ENCODE measurements at places on chromosomes 16 and 17.
A peak's percentile ranks its signal among the peaks of the same experiment; 100 is the strongest.

- no peak for DNase-seq
These were observed 2.2 kb downstream of the JUP start for GRCh38 chr17:41784207-41784744.

GRCh38 chr16:66942981-66943380 lies 7.7 kb downstream of the CES2 start:
- no peak for DNase-seq

DNA sequence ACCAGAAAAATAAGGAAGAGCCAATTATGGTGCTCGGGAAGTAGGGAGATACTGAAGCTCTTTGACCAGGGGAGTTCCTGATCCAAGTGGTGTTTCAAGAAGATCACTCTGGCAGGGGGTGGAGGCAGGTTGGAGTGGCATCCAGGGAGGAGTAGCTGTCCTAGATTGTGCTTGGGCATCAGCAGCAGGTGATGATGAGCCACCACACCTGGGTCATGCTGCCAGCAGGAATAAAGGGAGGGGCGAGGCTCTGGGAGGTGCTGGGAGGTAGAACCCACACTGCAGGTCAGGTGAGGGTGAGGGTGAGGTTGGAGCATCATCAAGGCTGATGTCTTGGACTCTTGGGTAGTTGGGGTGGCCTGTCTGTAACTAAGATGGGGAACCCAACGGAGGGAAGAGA lies 35.4 kb upstream of the ADGRG1 start:
- no peak for DNase-seq

DNA sequence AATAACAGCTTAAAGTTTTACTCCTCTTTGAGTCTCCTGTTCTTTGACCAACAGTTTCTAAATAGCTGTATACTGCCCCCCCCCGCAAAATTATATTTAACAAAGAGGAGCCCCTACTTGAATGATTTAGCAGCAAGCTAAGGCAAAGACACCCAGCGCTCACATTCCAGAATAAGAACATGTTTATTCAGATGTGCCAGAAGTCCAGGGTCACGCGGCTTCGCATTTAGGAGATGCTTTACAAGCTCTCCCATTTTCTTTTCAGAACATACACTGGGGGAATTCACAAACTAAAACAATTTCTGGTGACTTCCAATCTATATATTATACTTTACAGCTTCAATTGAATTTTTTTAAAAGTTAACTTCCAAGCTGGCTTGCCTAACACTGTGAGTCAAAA lies 5.3 kb downstream of the PLD6 start:
- DNase-seq, result no peak

DNA sequence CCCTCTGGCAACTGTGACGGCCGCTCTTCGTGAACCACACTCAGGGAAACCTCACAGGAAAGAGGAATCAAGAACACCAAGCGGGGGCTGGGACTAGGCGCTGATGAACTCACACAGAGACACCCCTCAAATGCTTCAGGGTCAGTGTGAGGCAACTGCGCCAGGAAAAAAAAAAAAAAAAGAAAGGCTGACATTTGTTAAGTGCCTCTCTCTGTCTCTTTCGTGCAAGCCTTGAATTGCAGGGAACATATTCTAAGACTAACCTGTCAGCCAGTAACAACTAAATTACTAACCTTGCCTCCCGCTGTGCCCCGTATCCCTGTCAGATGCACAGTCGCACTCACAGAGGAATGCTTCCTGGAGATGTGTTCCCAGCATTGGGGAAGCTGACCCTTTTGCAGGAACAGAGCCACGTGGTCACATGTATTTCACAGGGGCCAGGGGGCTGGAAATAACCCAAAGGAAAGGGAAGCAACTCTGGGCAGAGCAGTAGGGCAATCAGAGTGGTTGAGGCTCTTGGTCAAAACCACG lies 247.8 kb downstream of the XYLT1 start:
- DNase-seq, result no peak

DNA sequence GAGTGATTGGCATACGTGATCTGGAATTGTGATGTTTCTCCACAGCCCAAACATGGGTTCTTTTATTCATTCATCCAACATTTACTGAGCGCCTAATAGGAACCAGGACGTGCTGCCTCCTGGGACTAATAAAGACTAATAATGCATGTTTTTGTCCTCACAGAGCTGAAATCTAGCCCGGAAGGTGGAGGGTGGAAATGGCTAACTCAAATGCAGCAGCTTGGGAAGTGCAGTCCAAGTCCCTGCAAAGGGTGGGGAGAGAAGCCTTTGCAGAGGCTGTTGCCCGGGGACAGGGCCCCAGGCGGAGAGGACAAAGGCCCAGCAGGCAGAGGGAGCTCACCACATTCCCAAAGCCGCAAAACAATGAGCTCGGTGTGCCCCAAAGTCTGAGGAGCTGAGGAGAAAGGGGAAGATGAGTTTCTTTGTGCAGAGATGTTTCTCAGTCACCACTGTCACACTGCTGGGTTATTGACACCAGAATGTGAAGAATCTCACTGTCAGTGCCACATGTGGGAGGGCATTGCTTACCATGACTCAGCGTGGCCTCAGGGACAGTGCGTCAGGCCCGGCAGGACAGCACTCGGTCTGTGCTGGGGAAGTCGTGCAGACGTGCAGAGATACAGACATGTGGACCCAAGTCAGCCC lies 118.2 kb upstream of the CHMP6 start:
- no peak for DNase-seq

DNA sequence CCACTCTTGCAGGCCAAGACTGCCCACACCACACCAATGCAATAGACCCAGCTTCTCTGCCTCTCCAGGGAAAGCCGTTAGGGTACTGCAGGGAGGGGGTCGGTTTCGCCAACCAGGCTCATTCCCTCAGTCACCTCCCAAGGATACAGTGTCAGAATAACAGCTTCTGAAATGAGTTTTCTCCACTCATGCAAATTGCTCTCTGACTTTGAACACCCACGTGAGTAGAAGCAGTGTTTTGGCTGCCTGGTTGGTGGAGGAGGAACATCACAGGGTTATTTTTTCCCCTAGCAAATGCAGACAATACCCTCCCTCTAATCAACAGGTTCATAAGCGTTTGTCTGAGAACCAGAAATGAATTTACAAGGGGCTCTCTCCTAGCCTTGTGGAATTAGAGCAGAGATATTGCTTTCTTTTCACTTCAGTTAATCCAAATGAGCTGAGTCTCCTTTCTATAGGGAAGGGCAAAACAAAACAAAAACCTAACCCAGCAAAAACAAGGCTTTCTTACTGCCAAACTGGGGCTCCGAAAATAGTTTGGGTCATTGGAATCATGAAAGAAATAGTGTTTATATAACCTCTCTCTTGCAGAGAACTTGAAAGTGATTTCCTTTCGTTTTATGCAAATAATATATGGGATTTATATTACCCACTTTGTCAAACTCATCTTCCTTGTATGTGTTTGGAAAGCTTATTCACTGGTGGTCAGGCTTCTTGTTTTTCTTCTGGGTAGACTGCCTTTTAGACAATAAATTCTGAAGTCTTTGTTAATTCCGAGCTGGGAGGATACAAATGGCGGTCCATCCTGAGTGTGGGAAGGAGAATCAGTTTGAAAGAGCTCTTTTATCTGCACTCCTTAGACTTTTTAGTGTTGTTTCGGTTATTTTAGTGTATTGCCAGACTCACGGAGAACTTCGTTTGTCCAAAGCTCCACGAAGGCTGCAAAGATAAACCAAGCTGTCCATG lies 229.9 kb downstream of the MSI2 start:
- no peak for DNase-seq

- DNase-seq, result no peak
These were observed 44.8 kb downstream of the PRMT7 start for GRCh38 chr16:68355447-68356248.

DNA sequence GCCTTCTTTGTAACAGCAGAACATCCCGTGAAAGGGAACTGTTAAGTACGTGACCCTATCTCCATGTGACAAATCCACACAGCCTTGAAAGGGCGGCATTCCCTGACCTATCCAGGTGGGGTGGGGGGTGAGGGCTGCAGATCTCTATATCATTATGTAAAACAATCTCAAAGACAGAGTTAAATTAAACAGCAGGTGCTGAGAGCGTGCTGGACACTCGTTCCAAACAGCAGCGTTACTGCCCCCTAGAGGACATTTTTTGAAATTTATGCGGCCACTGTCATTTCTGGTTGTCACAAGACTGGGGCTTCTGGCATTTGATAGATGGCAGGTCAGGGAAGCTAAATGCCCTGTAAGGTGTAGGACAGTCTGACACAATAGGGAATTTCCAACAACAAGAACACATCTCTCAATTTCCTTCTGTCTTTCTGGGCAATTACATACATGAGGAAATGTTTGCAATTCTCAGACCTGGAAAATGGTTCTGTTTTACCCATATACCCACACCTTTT lies 6.7 kb upstream of the SLC25A39 start:
- no peak for DNase-seq

- peak; percentile 85 for DNase-seq
These were observed 10.6 kb upstream of the TERF2 start for GRCh38 chr16:69396187-69397061.

DNA sequence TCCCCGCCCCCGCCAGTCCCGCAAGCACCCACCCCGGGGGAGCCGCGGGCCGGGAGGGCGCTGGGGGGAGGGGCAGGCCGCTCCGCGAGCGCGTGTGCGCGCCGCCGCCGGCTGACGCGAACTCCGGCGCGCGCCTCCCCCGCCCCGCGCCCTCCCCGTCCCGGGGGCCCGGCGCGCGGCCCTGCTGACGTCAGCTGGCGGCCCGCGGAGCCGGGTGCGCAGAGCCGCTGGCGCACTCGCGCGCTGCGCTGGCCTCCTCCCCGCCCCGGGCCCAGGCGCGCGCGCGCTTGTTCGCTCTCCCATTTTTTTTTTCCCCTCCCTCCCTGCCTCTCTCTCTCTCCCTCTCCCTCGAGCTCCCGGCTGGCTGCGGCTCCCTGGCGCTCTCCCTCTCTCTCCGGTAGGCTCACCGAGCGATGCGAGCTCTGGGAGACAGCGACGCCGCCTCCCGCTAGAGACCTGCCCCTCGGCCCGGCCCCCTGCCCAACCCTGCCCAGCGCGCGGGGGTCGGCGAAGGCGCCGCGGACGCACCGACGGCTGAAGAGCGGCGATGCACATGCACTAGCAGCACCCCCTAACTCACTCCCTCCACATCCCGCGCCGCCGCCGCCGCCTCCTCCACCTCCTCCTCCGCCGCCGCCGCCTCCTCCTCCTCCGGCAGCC lies at the start of gene GNAO1:
GNAO1 (plus strand) TSS at position 334 of the 660 bp plus-strand sequence. CDS start 747 bp downstream, outside the sequence.
- no peak for DNase-seq

- DNase-seq, result no peak
These were observed 66.0 kb upstream of the ZNF423 start for GRCh38 chr16:49921791-49922456.

GRCh38 chr17:48074322-48075081 lies 26.3 kb downstream of the NFE2L1 start:
- peak; percentile 63 for DNase-seq

GRCh38 chr16:87487361-87487924 lies 5.4 kb downstream of the ZCCHC14 start:
- no peak for DNase-seq

GRCh38 chr17:17757956-17758845 lies 76.9 kb downstream of the RAI1 start:
- no peak for DNase-seq

- no peak for DNase-seq
These were observed 127.9 kb downstream of the AXIN2 start for GRCh38 chr17:65433592-65433991.

DNA sequence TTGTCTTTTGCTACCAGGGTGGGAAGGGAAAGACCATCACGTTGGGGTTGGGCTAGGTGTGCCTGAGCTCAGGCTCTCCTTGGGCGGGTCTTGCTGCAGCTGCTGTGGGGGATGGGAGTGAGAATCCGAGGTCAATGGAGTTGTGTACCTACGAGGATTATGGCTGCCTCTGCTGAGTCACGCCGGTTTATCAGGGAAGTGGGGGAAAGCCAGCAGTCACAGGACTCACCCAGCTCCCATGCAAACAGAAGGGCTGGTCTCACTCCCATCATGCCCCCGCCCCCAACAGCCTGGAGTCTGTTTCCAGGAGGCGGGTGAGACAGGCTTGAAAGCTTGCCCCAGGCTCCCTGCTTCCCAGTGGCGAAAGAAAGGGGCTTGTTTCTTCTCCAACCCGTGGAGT lies 1259.0 kb upstream of the GOT2 start:
- no peak for DNase-seq

DNA sequence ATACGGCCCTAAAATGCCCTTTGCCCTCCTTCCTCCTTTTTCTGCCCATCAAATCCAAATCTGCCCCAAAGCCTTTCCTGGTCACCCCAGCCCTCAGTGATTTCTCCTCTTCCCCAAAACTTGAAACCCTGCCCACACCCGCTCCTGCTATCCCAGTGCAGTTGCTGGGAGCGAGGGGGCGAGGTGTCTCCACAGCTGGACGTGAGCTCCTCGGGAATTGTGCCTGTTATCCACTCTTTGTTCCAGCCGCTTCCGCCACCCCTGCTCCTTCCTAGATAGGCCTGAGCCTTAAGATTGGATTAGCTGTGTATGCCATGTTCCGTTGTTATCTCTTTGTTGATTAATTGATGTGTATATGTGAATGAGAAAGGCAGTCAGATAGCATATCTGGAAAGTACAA lies 2.6 kb upstream of the KRT35 start:
- no peak for DNase-seq

DNA sequence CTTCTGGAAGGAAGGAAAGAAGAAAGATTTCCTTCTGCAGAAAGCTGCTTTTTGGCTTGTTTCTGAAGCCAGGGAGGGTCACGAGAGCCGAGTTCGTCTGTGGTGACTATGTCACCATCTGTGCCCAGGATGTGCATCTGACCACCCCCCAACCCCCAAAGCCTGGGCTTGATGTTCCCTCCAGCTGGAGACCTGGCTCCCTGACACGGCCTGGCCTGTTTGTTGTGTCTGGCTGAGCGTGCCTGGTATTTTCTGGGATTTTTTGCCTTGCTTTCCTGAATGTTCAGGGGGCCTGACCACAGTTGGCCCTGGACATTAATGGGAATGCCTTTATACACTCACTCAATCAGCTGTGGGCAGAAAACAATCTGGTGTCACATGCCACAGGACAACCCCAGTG lies 38.9 kb downstream of the LGALS9 start:
- DNase-seq, result no peak

GRCh38 chr17:17605729-17606088 lies 14.2 kb upstream of the PEMT start:
- no peak for DNase-seq

DNA sequence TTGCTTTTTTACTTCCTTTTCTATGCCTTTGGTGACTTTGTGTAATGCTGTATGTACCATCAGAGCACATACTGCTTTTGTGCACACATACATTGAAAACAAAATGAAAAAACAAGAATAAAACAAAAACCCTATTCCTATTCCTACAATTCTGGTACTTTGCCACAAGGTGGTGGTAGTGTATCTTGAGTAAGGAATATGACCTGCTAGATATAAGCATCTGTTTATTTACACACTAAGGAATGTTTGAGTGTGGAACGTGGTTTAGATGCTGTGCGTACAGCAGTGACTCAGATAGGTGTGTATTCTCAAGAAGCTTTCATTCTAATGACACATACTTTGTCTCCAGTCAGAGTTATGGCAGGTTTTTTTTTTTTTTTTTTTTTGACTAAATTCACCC lies 606.2 kb downstream of the WWOX start:
- DNase-seq, result no peak

DNA sequence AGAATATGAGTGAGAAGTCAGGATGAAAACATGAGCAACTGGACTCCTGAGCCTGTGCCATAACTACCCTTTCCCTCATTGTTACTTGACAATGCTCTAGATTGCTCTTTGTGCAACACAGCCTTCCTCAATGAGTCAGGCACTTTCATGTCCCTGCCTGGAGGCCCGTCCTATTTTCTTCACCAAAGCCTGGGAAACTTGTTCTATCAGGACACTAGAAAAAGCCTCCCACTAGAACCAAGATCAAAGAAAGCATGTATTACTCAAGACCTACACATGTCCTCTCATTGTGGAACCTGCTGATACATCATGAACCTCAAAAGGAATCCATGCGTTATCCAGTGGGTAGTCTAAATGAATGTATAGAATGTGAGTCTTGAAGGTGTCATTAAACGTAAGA lies 624.5 kb downstream of the TOX3 start:
- no peak for DNase-seq

Data from HS-27A (cell line).